IMR-90 (cell line): ENCODE measurements at places on chromosomes 1 and 21. TPM values are rescaled to one million over a fixed set of nuclear protein-coding genes. Genes with fewer than 3 reads are reported as not detected.
A peak's percentile ranks its signal among the peaks of the same experiment; 100 is the strongest.

DNA sequence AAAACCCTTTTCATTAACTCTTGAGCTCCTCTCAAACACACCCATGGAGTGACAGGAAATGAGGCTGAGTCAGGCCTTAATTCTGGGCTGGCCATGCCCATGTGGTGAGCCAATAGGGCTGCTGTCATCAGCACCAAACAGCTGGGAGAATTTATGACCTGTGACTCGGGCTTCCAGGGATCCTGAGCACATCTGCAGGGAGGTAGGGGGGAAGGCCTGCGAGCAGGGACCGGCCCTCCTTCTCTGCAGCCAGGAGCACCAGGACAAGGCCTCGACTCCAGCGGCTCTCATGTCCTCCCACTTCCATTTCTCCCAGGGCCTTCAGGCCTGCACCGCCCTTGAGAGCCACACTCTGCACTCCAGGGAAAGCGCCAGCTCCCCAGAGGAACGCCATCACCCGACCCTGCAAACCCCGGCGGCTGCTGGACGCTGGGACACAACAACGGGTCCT, 14.6 kb downstream of the RIPK4 start:
- peak; percentile 64 for DNase-seq

IVL gene
- not detected in 2 replicates for total RNA-seq

TNFRSF4 gene
- total RNA-seq = not detected in 2 replicates

- DNase-seq = no peak
These were observed 5.5 kb downstream of the KLF18 start for GRCh38 chr1:44135886-44136285.

- no peak for DNase-seq
These were observed 329.3 kb upstream of the PROX1 start for GRCh38 chr1:213658457-213658856.

CD1B gene
- total RNA-seq = not detected in 2 replicates

CFHR2 gene
- total RNA-seq = not detected in 2 replicates

DNA sequence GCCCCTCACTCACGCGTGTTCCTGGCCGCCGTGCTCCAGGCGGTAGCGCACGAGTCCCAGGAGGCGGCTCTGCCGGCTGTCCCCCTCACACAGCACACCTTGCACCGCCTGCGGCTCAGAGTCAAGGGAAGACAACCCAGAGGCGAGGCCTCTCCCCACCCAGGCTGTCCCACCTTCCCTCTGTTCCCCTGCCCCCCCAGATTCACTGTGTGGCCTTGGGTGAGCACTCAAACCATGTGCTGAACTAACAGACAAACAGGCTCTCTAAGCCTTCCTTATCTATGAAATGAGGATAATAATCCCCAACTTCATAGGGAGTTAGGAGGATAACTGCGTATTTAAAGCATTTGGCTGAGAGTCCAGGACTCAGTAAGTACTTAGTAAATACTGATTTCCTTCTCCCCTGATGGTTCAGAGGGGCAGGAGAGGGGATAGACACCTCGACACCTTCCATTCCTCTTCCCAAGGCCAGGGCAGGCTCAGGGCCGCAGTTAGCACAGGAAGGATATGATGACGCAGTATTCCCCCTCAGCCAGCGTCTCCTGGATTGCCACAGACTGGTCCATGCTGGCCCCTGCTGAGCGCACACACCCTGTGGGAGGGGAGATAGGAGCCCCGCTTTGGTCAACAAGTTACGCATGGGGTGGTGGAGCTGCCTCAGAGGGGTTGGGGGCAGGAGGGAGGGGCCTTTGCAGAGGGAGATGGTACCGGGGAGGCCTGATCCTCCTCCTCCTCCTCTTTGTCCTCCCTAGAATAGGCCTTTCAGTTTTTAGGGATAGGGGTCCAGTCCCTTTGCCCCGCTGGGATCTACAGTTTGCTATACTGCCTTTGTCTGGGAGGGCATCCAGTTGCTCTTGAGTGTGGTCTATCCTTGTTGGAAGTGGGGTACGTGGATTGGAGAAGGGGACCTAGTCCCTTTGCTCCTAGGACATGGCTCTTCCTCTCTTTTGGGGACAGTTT, 830 bp downstream of the INPP5B start:
- DNase-seq = peak; percentile 95

DNA sequence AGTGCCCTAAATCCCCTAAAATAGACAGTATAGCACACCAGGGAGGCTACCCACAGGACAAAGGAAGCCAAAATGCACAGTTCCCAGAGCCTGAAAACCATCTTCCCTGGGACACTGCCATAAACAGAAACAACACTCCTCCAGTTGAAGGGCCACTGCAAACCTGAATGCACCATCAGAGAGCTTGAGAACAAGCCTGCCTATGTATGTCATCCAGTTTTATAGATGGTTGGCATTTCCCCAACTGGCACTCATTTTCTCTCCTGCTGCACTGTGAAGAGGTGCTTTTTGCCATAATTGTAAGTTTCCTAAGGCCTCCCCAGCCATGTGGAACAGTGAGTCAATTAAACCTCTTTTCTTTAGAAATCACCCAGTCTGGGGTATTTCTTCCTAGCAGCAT, 169.0 kb downstream of the AGBL4 start:
- no peak for DNase-seq

- DNase-seq = peak; percentile 57
These were observed 138.8 kb upstream of the DPYD start for GRCh38 chr1:98059620-98060019.

IFNGR2 gene
- total RNA-seq = 52.8 and 66.0 TPM in 2 replicates
